ENCODE measurements at places on chromosomes 1 and 21.

- no peak for DNase-seq
Observed at GRCh38 chr1:57082711-57083439, 117.1 kb upstream of the C8B start.

DNA sequence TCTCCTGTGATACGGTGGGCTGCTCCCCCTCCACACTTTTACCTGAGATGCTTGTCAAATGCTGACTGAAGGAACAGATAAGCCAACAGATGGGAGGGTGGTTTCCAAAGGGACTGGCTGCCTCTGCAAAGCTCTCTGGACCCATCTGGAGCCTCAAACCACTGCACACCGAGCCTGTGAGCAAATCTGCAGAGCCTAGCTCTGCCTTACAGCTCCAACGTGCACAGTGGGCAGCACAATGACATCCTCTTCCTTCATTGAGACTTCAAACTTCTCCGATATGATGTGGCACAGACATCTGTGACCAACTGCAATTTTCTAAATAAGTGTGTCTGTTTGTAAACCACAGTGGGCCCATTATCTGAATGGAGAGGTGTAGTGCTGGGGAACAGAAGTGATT is 26.2 kb upstream of the KNCN start:
- no peak for DNase-seq

- no peak for DNase-seq
Observed at GRCh38 chr1:157161901-157162300, 23.7 kb upstream of the ETV3 start.

GRCh38 chr21:42864286-42864685 is 15.1 kb downstream of the WDR4 start:
- no peak for DNase-seq

- DNase-seq: no peak
Observed at GRCh38 chr1:60956520-60956919, 125.8 kb upstream of the NFIA start.

GRCh38 chr1:169327875-169328274 is 39.7 kb downstream of the NME7 start:
- no peak for DNase-seq

- no peak for DNase-seq
Observed at GRCh38 chr1:203322500-203323179, 17.3 kb downstream of the BTG2 start.

- no peak for DNase-seq
Observed at GRCh38 chr21:46007492-46007868, 25.9 kb downstream of the COL6A1 start.

DNA sequence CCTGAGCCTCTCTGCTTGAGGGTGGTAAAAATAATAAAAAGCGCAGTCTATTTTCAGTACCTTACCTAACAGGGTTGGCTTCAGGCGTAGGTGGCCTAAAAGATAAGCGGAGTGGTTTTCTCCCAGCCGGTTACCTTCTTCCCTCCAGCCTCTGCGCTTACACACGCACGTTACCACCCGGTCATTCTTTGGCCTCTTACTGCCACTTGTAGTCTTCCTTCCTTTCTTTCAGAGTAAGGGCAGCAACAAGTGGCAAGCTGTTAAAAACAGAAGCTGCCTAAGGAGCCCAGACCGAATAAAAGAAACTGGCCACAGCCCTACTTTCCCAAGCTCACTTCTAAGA is 35.4 kb downstream of the CLCA1 start:
- DNase-seq: no peak

GRCh38 chr1:12513181-12513580 is 104.8 kb downstream of the DHRS3 start:
- no peak for DNase-seq

DNA sequence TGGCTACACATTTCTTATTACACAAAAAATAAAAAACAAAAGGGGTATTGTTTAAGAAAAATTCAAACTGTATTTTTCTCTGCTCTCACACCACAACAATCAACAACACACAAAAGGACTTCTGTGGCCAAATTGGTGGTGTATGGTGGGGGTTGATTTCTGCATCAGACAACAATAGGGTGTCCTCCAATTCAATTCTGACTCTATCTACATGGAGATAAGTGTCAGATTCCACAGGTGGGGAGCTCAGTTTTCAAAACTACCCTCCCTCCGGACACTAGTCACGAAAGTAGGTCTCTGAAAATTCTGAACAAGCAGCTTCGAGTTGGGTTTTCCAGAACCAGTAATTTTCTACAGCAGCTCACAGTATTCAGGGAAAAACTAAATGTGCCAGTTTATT is 744.9 kb upstream of the NCAM2 start:
- no peak for DNase-seq

DNA sequence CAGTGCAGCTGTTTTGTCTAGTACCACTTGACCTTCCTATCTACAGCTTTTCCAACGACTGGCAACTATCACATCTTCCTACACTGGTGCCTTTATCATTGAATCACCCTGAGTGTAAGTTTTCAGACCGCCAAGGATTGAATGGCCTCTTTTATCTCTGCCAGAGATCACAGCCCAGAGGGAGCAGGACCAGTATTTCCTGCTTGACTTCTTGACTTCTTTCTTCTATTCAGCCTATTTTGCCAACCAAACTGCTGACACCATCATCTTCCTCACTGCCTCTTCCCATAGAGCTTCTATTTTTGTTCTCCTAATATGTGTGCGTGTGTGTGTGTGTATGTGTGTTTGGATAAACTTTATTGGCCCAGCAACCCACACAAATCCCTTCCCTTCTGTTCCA is 53.8 kb downstream of the SERBP1 start:
- DNase-seq: no peak

GRCh38 chr1:109622895-109623294 is 3.3 kb downstream of the AMPD2 start:
- no peak for DNase-seq

DNA sequence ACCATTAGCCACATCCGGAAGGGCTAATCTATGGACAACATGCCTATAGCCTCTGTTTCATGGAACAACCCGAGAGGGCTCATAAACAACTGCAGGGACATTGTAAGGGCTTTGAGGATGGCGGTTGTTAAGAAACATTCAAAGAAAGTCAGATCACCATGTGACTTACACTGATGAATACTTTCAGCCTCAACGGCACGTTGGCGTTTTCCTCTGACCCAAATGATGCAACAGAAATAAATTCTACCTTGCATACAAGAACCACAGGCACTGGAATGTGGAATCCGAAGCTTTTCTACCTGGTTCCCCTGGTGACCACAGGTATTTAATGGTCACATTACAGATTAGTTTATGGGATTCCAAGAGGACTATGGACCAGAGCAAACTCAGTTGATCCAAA is 107.0 kb downstream of the CLIC6 start:
- no peak for DNase-seq

DNA sequence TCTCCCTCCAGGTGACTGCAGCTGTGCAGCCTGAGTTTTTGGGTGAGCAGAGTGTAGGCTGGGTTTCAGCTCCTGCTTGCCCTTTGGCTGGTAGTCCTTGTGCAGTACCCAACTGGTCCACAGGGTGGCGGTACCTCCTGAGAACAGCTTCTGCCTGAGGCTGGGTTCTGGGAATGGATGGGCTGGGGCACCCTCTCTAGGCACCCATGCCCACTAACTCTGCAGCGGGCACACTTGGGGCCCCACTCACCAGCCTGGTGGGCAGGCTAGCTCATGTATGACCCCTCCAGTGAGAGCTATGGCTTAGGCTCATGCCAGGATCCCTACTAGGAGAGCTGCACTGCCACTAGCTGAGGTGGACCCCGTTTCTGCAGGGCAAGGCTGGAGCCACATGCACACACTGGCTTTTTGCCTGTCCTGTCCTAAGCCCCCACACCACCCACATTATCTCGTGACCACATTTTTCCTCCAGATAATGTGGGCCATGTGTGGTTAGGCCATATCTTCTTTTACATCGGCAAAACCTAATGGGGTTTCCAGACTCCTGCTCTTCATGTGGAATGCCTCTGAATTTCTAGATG is 15.5 kb upstream of the GSTM4 start:
- peak; percentile 75 for DNase-seq
